ENCODE measurements at places on chromosomes 2 and 18.

DNA sequence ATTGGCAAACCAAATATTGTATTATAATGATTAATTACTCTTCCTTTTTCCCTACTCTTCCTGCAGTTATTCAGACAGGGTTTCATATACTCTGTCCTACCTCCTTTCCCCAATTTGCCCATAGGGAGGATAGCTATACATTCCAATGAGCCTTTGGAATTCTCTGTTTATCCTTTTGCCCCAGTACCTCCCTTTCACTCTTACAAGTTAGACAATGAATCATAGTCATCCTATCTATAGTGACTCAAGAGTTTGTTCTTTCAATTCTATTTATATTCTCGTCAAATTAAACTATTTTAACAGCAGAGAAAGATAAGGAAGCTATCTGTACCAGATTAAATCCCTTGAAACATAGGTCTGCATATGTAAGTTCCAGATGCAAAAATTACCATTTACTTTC lies 437.5 kb downstream of the NR4A2 start:
- DNase-seq: no peak

DNA sequence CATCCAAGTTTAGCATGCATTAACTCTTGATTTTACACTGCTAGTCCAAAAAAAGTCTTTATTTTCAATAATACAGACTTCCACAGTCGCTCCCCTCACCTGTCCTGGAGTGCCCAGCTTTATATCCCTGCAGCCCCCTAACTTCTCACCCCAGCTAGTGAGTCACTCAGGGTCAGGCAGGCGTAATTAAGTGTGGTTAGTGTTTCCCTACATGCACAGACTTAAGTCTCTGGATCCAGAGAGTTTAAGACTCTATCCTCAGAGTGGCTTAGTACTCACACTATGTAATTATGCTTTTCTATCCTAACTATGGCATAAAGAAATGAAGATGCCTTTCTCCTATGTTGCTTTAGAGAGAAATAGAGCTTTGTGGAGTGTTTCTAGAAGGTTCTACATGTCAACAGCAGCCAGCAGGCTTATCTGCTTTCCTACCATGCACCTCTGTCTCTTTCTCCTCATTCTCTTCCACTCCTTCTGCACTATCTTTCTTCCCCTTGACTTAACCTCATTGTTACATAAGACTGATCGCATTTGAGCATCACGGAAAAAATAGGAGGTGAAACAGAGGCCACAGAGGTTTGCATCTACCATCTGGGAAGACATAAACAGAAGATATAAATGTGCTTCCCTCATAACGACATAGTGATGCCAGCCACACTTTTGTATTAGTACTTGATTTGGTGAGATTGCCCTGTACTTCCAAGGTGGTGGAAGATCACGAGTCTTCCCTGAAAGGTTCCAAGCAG lies 34.4 kb upstream of the PMAIP1 start:
- DNase-seq: no peak

DNA sequence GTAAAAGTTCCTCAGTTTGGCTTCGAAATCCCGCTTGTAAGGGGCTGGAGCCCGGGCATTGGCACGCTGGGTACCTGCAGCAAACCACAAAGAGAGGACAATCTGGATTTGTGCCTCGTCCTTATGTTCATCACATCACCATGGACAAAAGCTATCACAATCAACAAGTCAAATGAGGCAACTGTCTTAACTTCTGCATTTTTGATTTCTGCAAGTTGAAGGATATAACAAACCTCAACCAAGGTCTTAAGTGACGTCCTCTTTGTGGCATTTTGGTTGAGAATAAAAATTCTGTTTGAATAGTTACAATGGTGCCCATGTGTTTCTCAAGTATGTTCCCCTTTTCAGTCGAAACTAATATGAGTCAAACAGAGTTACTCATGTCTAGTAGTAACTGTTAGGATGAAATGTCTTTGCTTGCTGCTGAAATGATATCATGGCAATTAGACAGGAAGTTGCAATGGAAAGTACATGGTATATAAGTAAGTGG lies 70.8 kb upstream of the STK17B start:
- peak; percentile 22 for DNase-seq

DNA sequence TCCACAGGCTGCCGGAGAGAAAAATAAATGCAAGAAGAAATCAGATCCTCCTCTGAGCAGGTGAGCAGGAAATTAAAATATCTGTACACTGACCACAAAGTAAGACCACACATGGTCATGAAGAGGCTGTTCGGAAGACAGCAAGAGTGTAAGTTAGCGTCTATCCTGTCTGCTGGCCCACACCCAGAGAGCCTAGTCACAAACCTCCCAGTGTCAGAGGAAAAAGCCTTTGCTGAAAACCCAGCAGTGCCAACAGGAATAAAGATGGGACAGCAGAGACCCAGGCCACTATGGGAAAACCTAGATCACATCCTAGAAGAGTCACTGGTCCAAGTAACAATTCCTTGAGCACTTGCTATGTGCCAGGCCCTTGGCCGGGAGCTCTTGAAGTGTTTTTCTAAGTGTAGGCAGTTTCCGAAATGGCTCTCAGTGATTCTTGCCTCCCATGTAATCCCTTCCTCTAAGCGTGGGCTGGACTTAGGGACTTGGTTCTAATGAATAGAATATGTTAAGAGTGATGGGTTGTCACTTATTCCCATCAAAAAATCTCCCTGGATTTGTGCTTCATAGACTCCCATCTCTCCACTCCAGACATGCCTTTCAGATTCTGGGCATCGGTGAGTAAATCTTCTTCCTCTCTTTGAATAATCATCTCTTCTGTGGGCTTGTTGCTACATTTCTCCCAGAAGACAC lies 110.9 kb upstream of the PKDCC start:
- no peak for DNase-seq

DNA sequence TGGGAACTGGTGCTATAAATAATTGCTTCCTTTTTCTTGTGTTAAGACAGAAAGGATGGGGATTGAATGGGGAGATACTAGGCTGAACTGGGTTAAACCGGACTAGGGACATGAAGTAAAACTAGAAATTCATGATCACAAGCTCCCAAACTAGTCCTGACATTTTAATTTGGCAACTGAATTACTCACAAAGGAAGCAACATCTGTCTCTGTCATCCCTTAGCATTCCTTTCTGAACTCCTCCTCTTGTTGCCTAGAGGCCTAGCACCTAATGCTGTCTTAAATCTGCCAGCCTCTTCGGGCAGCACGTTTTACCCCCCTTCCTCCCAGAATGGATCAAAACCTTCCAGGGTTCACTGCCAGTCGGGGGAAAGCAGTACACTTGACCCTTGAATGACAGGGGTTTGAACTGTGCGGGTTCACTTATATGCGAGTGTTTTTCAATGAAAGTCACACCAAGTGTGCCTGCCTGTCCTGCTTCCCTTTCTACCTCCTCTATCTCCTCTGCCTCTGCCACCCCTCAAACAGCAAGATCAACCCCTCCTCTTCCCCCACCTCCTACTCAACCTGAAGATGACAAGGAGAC lies 8.2 kb downstream of the KCTD1 start:
- peak; percentile 57 for DNase-seq

- DNase-seq: no peak
Observed at GRCh38 chr2:110858135-110858725, 125.9 kb downstream of the ACOXL start.
